ENCODE measurements at places on chromosomes 4 and X.

- no peak for DNase-seq
These were observed 53.1 kb upstream of the TSPAN5 start for GRCh38 chr4:98711526-98711925.

DNA sequence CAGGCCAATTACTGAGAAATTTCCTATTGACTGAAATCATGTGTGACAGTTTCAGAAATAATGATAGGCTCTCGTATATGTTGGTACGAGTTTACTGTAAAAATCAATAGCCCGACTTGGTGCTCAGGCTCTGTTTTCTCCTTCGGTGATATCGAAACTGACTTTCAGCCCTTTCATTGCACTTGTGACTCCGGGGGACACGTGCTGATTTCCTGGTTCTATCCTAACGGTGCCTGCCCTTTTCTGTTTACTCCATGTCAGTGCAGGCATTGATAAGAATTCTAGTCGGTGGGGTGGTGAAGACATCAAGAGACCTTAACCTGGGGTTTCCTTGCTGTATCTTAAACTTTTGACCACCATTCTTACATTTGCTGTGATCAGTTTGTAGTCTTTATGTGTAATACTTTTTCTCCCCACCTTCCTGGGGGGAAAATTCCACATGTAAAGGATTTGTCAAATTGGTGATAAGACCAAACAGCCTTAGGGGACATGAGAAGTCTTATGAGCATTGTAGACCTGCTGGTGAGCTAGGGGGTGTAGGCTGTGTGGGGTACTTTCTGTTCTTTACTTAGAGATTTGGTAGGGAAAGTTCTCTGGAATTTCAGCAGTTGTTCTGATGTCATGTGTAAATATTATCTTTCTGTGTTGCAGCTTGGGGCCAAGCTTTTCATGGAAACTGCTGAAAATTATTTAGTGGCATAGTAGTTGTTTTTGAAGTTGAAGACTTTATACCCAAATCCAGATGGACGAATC, 52.7 kb downstream of the TMEM131L start:
- no peak for DNase-seq

GRCh38 chr4:186228514-186228894, 1.2 kb downstream of the KLKB1 start:
- DNase-seq = no peak

- no peak for DNase-seq
These were observed 211.1 kb downstream of the GUCY2F start for GRCh38 chrX:109270580-109271484.

DNA sequence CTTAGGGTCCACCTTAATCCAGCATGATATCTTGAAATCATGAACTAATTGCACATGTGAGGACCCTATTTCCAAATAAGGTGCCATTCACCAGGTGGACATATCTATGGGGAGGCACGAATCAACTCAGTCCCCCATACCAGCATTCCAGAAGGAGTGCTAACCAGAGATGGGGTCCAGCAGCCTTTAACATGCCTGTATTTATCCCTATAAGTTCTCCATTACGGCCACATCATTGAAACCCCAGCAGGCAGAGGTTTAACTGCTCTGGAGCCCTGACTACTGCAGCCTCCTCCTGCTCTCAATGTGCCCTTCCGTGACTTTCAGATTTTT, 3.2 kb upstream of the ASMTL start:
- no peak for DNase-seq
